ENCODE measurements at places on chromosomes 13 and 19.

- DNase-seq = no peak
Observed at GRCh38 chr13:32889986-32890565, 126.1 kb upstream of the KL start.

GRCh38 chr19:36246006-36246481 is 31.1 kb downstream of the ZNF146 start:
- DNase-seq = no peak

- peak; percentile 25 for DNase-seq
Observed at GRCh38 chr13:112072534-112073244, 5.7 kb downstream of the SOX1 start.

- no peak for DNase-seq
Observed at GRCh38 chr19:13398780-13399726, 107.2 kb downstream of the CACNA1A start.

GRCh38 chr13:34864671-34865070 is 77.4 kb upstream of the NBEA start:
- DNase-seq = no peak

GRCh38 chr13:102333320-102334198 is 68.3 kb downstream of the FGF14 start:
- no peak for DNase-seq

GRCh38 chr13:28621449-28621848 is 37.5 kb upstream of the POMP start:
- DNase-seq = no peak

DNA sequence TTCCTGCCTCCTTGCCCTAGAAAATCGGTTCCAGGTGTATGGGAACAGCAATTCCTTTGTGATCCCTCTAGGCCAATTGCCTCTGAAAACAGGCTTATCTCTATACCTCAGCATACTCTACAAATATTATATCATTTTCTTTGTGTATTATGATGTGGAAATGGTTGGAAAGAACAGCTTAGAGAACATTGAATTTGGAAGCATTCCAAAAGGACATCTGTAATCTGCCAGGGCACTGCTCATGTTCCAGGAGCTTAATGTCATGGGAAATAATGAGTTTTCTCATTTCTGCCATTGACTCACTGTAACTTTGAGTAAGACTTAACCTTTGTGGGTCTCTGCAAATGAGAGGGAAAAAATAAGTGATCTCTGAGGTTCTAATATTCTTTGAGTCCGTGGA is 147.3 kb downstream of the UFM1 start:
- no peak for DNase-seq

- DNase-seq = no peak
Observed at GRCh38 chr13:55887561-55887960, 1253.2 kb upstream of the PRR20A start.

DNA sequence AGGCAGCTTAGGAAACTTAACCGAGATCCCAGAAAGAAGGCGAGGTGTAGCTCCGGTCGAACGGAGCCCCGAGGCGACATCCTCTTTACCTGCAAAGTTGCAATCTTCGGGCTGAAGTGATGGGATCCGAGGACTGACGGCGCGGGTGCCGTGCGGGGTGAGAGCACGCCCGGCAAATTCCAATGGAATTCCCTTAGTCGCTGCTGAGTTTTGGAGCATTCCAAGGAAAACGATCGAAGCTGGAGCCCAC is 141 bp downstream of the TRPC4 start:
- DNase-seq = no peak

GRCh38 chr19:55632463-55632834 is 8.1 kb upstream of the ZNF784 start:
- peak; percentile 91 for DNase-seq

- no peak for DNase-seq
Observed at GRCh38 chr19:9849791-9850190, 14.7 kb downstream of the PIN1 start.

DNA sequence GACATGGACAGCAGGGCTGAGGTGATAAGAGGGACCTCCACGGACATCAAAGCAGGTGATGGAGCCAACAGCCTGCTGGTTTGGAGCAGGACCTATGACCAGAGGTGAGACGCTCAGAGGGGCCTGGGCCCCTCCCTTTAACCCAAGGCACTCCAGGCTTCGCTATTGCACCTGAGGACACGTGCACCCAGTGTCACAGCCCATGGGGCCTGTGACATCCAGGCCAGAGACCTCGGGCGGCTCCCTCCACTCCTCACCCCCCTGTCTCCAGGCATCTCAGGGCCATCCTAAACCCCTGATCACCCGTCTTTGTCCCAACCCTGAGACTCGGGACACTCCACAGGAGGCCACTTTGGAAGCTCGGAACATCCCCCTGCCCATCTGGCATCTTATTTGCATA is 12.9 kb downstream of the ADGRE5 start:
- DNase-seq = no peak

DNA sequence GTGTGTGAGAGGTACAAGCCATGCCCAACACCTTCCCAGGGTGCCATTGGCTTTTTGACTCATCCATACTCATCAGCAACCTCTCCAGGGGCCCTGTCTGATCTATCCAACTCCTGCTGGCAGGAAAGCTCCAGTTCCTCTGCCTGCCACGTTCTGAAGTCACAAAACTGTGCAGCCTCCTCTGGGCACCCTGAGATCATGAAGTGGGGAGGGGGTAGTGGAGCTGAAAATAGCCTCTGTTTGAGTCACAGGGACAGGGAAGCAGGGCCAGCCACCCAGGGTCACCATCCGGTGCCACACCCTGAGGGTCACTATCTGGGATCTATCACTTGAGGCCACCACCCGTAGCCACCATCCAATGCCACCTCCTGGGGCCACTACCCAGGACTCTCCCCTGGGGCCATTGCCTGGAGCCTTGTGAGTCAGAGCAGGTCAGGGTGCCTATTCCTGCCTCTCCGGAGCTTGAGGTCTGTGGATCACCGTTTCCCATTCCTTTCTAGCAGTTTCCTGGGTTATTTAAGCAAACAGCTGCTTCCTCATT is 172.1 kb downstream of the NUFIP1 start:
- no peak for DNase-seq

DNA sequence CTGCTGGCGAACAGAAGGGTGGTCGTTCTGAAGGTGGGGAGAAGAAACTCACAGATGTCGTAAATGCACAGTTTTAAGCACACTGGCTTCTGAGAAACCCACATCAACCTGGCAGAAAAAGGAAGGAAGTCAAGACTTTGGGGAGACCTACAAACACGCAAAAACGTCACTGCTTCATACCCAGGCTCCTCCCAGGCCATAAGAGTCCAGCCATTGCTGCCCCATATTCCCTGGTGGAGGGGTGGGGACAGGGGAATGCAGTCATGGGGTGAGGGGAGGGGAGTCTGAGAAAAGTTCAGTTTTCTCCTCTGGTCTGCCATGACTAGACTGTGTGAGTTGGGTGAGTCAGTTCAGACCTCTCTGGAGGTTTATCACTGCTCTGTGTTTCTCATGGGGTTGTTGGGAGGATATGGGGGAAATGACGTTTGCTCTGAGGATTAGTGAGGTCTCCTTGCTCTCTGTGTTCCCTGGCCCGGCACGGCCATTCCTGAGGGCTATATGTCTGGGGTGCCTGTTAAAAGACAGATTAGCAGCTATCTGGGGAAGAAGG is 139.0 kb downstream of the FLT1 start:
- no peak for DNase-seq

DNA sequence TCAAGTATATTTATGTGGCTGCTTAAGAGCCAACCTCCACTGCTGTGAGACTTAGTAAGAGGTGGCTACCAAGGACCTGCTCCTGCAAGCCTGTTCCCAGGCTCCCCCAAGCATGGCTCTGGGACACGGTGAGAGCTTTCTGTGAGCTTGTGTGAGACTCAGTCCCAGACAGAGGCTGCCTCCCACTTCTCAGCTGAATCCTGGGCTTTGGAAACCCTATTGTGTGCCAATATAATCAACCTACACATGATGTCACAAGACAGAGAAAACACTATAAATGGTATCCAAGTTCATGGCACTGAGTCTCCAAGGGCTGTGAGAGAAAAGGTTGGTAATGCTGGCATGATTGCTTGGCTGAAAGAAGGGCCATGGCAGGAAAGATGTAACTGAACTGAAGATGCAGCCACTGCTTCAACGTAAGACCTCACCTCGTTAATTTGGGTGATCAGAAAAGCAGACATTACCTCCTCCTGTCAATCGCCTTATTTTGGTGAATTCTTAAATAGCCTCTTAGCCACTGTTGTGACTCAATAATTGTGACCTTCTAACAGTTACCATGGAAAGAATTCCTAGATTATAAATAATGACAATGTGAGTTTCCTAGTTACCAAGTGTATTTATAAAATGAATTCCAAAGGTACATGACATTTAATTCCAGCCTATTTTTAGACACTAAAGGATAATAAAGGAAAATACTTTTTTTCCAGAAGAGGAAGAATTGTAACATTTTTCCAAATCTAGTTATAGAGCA is 332.0 kb downstream of the IRS2 start:
- DNase-seq = no peak

- no peak for DNase-seq
Observed at GRCh38 chr13:23463661-23464060, 30.2 kb upstream of the SACS start.

DNA sequence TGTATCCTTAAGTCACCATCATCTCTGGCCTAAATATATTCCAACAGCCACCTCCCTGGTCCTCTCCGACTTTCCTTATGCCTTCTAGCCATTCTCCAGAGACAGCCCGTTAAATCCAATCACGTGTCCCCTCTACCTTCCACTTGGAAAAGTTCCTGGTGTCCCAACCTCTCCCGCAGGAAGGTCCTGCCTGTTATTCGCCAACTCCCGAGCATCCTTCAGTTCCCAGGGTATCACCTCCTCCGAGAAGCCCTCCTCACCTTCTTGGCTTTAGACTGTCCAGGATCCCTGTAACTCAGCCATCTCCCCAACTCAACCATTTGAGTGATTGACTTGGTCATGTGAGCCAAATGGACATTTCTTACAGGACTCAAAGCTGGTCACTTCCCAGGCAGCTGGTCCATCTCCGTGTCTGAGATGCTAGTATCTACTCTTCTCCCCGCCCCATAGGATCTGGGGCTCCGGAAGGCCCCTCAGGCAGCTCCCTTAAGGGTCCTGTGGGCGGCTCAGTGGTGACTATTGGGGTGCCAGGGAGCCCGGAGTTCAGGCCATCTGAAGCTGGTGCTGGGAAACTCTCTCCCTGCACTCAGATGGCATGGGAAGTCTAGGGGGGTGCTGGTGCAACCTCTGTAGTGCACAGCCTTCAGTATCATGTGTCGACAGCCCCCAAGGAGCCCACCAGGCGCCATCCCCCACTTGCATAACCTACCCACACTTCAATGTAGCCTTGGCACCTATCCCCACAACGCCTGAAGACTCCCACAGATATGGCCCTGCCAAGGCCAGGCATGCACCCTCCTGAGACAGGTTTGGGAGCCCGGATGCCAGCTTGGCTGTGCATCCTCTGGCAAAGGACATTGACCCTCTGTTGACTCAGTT is 27.9 kb upstream of the NANOS3 start:
- no peak for DNase-seq

DNA sequence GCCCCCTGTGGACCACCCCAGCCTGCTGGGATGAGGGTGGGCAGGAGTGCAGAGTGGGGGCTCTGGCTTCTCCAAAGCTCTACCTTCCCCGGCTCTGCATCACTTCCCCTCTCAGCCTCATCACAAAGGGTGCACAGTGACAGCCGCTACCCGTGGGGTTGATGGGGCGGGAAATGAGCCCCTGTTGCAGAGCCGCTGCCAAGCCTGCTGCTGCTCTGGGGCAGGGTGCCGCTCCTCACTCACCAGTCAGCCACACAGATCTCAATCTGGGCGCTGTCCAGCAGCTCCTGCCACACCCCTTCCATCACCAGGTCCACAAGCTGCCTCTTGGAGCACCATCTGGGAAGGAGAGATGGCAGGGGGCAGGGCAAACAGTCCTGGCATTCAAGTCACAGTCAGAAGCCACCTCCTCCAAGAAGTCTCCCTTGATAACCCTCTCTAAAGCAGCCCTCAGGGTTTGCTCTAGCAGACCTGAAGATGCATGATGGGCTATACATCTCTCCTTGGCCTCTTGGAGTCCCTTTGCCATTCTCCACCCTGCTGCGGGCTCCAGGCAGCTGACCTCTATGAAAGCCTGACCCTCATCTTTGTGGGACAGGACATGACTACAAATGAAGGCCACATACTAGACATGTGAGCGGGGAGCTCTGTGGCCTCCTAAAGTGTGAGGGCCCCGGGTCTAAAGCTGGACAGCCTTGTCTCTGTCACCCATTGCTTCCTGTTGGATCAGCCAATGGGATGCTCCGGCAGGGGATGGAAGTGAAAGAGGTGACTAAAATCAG is 15.7 kb downstream of the MRPS12 start:
- DNase-seq = no peak

- no peak for DNase-seq
Observed at GRCh38 chr13:98592362-98592732, 15.4 kb upstream of the STK24 start.

DNA sequence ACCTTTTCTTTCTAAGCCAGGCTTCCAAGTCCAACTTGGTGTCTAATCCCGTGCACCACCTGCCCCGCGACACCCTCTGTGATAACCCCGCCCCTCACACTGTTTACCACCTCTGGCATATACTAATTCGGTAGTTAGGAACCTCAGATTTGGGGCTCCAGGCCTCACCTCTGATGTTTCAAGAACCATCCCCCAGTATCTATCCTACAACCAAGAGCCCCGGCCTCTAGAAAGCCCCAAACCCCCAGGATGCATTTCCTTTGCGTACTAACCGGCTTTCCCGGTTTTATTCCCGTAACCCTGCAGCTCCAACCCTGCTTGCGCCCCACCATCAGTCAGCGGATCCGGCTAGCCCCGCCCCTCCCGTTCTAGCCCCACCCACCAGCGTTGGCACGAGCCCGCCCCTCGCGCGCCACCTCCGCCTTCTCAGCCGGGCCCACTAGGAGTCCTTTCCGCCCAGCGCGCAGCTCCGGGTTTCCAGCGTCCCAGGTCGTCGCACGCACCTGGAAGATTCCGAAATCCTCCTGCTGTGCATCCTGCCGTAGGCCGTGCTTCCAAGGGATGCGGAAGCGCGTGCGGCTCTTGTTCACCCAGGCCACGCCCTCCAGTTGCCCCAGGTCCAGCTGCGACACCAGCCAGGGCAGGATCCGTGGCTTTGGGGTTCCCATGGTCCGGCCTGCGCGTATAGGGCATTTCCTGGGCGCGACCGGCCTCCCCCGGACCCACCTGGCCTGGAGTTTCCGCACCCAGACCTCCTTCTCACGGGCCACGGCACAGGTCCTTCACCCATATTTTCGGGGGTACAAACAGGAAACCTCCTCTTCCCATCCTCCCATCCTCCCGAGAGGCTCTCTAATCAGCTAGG is 1.3 kb downstream of the IRF3 start:
- DNase-seq = peak; percentile 87
